Stimulated activated CD8-positive, alpha-beta memory T cell treated with anti-CD3 and anti-CD28 coated beads, Interleukin-4, amount 100 ng/mL, for 1 hour (primary cell): ENCODE measurements at places on chromosomes 16 and 17.

- DNase-seq, result no peak
These were observed 29.1 kb downstream of the BPTF start for GRCh38 chr17:67854378-67854777.

GRCh38 chr17:76079956-76080767, 1.2 kb downstream of the ZACN start:
- DNase-seq, result no peak

DNA sequence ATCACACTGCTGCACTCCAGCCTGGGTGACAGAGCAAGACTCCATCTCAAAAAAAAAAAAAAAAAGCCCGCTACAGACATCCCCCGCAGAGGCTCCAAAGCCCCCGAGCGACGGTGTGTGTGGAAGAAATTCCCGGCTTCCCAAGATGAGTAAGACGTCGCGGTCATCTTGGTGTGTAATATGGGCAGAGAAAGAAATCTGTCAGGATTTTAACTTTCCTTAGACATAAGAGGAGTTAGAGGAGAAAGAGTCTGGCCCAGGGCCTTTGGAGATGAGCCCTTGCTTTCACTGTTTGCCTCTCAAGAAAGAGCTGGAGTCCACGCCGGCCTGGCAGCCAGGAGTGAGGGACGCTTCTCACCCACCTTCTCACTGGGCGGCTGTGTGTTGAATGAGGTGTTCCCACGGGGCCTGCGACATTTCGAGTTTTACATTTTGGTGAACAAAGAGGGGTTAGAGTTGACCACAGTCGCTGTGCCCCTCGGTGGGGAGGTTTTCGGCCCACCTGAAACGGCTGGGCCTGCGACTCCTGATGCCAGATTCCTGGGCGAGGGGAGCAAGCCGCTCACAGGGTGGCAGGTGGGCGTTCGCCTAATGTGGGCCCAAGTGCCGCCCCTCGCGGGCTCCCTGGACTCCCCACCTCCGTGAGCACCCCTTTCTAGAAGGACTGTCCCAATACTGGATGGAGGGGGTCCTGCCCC, 17.9 kb downstream of the C1QTNF1 start:
- DNase-seq, result no peak

- DNase-seq, result no peak
These were observed 21.4 kb upstream of the SLC46A1 start for GRCh38 chr17:28427371-28427770.

DNA sequence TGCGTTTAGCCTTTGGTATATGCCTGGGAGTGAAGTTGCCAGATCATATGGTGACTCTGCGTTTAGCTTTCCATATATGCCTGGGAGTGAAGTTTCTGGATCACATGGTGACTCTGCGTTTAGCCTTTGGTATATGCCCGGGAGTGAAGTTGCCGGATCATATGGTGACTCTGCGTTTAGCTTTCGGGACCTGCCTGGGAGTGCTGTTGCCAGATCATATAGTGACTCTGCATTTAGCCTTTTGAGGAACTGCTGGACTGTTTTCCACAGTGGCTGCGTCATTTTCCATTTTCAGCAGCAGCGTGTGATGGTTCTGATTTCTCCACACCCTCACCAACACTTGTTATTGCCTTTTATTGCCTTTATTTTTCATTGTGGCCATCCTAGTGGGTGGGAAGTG, 73.0 kb downstream of the OR1D5 start:
- DNase-seq, result no peak

DNA sequence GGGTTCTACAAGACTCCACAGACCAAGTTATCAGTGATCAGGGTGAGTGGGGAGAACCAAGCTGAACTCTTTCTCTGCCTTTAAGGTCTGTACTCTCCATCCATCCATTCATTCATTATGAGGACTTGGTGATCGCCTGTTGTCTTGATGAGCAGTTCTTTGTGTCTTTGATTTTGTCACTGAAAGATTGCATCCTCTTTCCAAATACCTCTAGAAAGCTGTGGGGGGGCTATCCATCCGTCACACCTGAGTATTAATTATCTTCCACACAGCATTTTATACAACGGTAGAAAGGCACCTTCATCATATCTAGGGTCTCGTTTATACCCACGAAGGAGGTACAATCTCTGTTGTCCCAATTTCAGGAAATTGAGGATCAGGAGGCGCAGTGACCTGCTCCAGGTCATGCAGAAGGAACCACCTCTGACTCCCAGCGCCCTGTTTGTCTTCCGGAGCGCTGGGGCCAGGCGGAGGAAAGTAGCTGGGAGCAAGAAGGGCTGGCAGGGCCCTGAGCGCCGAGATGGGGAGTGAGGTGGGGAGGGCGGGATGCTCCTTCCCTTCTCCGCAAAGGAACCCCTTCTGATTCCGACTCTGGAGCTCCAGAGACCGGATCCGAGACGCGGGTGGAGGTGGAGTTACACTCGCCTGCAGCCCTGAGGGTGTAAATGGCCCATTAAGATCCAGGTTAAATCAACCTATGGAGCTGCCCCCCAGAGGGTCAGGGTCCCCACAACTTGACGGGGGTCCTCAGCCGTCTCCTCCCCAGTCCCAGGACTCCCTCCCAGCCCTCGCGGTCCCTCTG, 605 bp upstream of the ABAT start:
- no peak for DNase-seq

- no peak for DNase-seq
These were observed 5.9 kb upstream of the ADGRG3 start for GRCh38 chr16:57661936-57662906.

GRCh38 chr17:17719199-17719940, 38.1 kb downstream of the RAI1 start:
- DNase-seq, result no peak

- no peak for DNase-seq
These were observed 290.3 kb downstream of the SOX9 start for GRCh38 chr17:72411124-72411563.

GRCh38 chr17:46817151-46817900, 1.2 kb downstream of the WNT3 start:
- no peak for DNase-seq

DNA sequence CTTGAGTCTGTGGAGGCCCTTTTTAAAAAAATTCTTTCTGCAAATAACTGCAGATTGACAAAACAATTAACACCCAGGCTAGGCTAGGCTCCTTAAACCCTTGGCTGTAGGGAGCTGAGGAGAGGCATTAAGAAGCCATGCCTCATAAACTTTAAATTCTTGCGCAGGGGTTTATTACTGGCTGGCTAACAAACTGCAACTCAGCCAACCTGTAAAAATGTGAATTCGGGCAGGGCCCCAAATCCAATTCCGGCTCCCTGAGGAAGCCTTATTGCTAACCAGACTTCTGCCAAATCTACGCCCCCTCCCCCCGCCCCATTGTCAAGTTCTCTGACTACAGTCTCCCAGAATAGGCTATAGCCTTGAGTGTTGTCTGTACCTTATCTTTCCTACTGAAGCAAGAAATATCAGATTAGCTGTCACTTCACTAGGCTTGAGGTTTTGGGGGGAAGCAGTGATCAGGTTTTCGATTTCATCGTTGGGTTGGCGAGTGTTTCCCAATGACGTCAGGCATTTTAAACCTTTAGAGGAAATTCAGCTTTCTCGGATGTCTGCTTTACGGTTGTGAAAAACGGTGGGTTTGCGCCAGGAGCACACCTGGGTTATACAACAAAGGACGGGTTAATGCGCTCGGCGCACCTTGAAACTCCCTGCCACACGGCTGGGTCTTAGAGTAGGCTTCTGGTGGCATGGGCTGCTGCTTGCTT, 2.0 kb downstream of the CDH3 start:
- no peak for DNase-seq

DNA sequence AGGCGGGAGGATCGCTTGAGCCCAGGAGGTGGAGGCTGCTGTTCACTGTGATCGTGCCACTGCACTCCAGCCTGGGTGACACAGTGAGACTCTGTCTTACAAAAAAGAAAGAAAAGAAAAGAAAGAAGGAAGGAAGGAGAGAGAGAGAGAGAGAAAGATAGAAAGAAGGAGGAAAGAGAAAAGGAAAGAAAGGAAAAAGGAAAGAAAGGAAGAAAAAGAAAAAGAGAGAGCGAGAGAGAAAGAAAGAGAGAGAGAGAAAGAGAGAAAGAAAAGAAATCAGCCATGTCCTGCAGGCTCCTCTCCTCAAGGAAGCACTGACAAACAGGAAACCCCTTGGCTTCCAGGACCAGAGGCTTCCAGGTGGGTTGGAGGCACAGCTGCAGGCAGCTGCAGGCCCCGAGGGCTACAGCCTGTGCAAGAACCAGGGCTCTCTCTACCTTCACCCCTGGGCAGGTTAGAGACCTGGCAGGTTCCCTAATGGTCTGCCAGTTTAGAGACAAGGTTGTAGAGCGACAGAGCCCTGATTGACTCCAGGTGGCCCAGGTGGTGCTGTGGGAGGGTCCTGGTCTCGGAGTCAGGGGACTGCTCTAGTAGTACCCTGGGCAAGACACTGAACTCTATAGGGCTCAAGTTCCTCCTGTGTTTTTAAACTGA, 53.8 kb downstream of the PECAM1 start:
- no peak for DNase-seq

GRCh38 chr16:27219161-27219560, 15.8 kb downstream of the KDM8 start:
- DNase-seq, result no peak
